MM.1S (cell line): ENCODE measurements at places on chromosomes 11 and 22.

GRCh38 chr11:115302946-115303703 is 201.1 kb downstream of the CADM1 start:
- DNase-seq: no peak
- H3K4me3 ChIP-seq: no peak overlapping the region
- peaks cover 40% of the 10 kb centered on the region for H3K4me1 ChIP-seq
- H3K36me3 ChIP-seq: no peaks in the 10 kb centered on the region
- H3K27me3 ChIP-seq: no peaks in the 10 kb centered on the region

DNA sequence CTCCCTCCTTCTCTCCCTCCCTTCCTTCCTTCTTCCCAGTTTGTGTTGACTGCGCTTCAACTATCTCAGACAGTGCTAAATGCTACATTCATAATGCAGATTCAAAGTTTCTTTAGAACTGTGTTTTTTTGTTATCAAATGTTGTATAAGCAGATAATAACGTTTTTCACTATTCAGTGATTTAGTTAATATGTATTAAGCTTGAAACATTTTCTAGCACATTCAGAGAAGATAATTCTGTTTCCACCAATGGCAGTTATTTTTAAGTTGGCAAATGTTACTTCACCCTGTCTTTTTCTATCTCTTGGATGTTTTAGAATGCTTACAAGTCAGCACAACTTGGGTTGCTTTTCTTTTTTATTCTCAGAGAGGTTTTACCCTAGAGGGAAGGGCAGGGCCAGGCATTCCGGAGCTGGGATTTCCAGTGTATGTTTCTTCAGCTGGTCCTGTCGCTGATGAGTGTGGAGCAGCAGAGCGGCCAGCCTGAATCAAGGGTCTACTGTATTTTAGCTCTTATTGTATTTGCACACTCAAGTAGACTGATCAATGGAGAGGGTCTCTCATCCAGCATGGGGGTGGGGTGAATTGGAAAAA is 162.3 kb upstream of the ARHGAP20 start:
- no peak for DNase-seq
- H3K27me3 ChIP-seq: no peaks in the 10 kb centered on the region
- no peak overlapping the region for H3K4me3 ChIP-seq
- no peaks in the 10 kb centered on the region for H3K4me1 ChIP-seq
- H3K36me3 ChIP-seq: no peaks in the 10 kb centered on the region

GRCh38 chr11:62352355-62353336 is 15.4 kb downstream of the ASRGL1 start:
- H3K4me3 ChIP-seq: peak overlapping the region; percentile 55
- H3K36me3 ChIP-seq: no peaks in the 10 kb centered on the region
- peak overlapping the region; percentile 77; the same call in 1 of the 2 replicates for H3K27ac ChIP-seq
- H3K4me1 ChIP-seq: peaks cover 16% of the 10 kb centered on the region; the same call in 1 of the 2 replicates
- no peaks in the 10 kb centered on the region for H3K27me3 ChIP-seq
- peak; percentile 58 for DNase-seq

DNA sequence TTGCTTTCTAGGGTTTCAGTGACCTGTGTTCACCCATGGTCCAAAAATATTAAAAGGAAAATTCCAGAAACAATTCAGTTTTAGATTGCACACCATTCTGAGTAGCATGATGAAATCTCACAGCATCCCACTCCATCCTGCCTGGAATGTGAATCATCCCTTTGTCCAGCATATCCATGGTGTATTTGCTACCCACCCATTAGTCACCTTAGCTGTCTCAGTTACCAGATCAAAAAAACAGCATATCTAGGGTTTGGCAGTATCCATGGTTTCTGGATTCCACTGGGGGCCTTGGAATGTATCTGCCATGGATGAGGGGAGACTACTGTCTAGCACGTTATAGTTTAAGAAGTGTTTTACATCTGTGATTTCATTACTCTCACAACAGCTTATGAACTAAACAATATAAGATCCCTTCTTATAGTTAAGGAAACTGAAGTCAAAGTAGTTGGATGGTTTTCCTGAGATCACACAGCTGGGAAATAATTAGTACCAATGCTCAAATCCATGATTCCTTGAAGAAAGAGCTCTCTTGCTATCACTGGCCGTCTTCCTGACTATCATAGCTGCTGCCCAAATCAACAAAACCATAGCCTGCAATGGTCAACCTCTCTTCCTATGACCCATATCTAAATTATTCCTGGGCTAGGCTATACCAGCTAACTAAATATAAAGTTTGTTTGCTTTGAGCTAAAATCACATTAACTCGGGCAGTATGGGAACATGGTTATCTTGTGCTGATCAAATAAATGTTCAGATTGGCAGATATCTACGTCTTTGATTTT is 122.6 kb downstream of the MICAL2 start:
- 0 out of 2 replicates have a peak, but pooled peaks cover 8% of the 10 kb centered on the region for H3K4me1 ChIP-seq
- no peaks in the 10 kb centered on the region for H3K36me3 ChIP-seq
- no peak for DNase-seq

DNA sequence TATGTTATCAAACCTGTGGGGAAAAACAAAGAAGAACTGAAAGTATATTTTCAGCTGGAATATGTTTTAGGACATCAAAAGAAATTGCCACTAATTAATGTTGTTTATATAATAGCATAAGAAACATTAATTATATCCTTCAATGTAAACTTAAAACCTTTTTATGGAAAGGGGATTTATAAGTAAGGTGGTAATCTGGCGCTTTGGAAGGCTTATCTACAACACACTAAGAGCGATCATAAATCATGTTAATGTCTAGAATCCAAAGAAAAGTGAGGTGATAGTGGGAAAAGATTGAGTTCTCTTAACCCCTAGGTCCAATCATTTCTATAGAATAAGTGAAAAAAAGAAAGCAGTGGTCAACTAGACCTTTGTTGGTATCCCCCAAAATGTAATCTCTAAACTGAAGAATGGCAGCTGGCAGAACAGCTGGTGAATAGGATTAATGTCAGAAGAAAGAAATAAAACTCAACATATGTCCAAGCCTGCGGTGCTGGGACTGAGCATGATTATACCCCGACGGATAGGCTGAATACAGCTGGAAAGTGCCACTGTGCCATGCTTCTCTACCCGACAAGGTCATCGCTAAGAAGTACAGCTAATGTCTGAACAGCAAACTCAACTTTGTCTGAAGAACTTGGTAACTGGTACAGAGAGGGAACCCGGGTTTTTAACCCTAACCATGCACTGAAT is 64.0 kb downstream of the SOX6 start:
- DNase-seq: no peak
- H3K4me1 ChIP-seq: no peaks in the 10 kb centered on the region
- no peak overlapping the region for H3K4me3 ChIP-seq
- H3K27ac ChIP-seq: no peak overlapping the region
- H3K27me3 ChIP-seq: no peaks in the 10 kb centered on the region

DNA sequence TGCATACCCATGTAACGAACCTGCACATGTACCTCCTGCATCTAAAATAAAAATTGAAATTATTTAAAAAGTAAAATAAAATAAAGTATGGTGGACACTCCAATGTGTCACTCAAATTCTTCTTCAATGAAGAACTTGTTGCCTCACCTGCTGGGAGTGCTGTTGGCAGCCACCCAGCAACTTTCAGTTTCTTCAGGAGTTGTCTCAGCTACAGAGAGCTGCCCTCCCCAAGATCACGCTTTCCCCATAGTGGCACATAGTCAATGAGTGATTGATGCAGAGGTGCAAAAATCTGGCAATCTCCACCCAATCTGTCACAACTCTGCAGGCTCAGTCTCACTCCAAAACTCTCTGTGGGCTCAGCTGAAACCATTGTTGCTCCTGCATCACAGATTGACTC is 92.3 kb upstream of the C11orf87 start:
- DNase-seq: peak; percentile 29
- H3K27me3 ChIP-seq: no peaks in the 10 kb centered on the region
- H3K36me3 ChIP-seq: no peaks in the 10 kb centered on the region
- no peak overlapping the region for H3K4me3 ChIP-seq
- H3K4me1 ChIP-seq: no peaks in the 10 kb centered on the region
- no peak overlapping the region for H3K27ac ChIP-seq

DNA sequence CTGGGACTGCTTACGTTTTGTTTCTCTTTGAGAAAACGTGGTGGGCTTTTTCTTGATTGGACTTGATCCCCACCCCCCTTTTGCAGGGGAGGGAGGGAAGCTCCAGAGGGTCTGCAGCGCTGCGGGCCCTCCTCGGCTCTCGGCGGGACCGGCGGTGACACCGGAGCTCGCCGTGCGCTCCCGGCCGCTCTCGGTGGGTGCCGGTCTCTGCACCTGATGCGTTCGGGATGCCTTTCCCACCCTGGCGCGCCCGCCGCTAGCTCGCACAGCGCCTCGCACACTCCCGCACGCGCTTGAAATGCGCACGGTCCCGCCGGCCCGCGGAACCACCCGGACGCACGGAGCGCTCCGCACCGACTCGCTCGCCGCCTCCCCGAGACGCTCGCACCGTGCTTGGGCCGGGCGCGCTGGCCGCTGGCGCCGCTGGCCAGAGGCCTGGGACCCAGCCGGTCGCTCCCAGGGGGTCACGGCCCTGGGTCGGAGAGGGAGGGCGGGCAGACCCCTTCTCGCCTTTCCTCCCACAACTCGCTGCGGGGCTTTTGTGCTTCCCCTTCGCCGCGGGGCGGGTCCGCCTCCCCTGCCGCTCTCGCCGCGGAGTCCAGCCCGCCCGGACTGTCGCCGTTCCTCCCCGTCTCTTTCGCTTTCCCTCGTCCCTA is 1.0 kb downstream of the ZBTB16 start:
- no peak for DNase-seq
- H3K4me3 ChIP-seq: peak overlapping the region; percentile 84
- no peak overlapping the region for H3K27ac ChIP-seq
- no peaks in the 10 kb centered on the region for H3K4me1 ChIP-seq
- H3K36me3 ChIP-seq: no peaks in the 10 kb centered on the region

DNA sequence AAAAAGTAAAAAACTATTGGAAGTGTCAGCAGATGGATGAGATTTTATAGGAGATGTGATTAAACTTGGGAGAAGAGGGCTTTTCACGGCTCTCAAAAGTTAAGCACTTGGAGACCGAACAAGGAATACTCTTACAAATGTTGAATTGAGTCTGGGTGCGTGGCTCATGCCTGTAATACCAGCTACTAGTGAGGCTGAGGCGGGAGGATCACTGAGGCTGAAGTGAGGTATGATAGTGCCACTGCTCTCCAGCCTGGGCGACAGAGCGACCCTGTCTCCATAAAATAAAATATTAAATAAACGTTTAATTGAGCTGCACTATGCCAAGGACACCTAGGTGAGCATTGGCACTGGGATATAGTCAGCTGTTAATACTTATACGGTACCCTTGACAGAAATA is 1.9 kb downstream of the CEP57 start:
- no peaks in the 10 kb centered on the region for H3K36me3 ChIP-seq
- H3K27me3 ChIP-seq: no peaks in the 10 kb centered on the region
- peak overlapping the region; percentile 90 for H3K4me3 ChIP-seq
- no peak overlapping the region for H3K27ac ChIP-seq
- H3K4me1 ChIP-seq: peaks cover 22% of the 10 kb centered on the region
- no peak for DNase-seq

DNA sequence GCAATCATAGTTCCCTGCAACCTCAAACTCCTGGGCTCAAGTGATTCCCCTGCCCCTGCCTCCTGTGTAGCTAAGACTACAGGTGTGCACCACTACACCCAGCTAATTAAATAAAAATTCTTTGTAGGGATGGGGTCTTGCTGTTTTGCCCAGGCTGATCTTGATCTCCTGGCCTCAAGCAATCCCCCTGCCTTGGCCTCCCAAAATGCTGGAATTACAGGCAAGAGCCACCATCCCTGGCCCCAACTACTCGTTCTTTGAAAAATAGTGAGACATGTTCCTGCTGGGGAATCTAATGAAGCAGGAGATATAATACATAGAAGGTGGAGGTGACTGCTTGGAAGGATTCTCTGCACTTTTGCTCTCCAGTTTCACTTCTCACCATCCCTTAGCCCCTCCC is 40.1 kb upstream of the RFPL3 start:
- H3K4me3 ChIP-seq: no peak overlapping the region
- H3K36me3 ChIP-seq: no peaks in the 10 kb centered on the region
- no peaks in the 10 kb centered on the region for H3K4me1 ChIP-seq
- no peaks in the 10 kb centered on the region for H3K27me3 ChIP-seq
- no peak for DNase-seq
- no peak overlapping the region for H3K27ac ChIP-seq

DNA sequence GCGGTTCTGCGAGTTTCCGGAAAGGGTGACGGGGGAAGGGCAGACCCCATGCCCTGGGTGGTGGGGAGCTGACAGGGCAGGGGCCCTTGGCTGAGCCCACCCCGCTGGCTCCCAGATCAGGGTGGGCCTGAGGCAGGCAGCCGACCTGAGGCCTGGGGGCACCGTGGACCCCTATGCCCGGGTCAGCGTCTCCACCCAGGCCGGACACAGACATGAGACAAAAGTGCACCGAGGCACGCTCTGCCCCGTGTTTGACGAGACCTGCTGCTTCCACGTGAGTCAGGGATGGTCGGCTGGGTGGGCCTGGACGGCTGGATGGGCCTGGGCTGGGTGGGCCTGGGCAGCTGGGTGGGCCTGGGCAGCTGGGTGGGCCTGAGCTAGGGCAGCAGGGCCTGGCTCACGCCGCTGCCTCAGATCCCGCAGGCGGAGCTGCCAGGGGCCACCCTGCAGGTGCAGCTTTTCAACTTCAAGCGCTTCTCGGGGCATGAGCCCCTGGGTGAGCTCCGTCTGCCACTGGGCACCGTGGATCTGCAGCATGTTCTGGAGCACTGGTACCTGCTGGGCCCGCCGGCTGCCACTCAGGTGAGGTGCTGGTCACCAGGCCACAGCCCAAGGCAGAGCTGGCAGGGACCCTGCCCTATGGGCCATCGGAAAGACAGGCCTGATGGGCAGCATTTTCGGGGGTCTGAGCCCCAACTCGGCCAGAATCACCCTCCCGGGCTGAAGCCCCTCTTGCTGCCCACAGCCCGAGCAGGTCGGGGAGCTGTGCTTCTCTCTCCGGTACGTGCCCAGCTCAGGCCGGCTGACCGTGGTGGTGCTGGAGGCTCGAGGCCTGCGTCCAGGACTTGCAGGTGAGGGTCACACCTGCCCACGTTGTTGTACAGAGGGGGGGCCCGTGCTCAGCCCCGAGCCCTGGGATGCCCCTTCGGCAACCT is 1.5 kb downstream of the SYT8 start:
- H3K36me3 ChIP-seq: no peaks in the 10 kb centered on the region
- no peak overlapping the region for H3K27ac ChIP-seq
- no peaks in the 10 kb centered on the region for H3K4me1 ChIP-seq
- H3K4me3 ChIP-seq: no peak overlapping the region

DNA sequence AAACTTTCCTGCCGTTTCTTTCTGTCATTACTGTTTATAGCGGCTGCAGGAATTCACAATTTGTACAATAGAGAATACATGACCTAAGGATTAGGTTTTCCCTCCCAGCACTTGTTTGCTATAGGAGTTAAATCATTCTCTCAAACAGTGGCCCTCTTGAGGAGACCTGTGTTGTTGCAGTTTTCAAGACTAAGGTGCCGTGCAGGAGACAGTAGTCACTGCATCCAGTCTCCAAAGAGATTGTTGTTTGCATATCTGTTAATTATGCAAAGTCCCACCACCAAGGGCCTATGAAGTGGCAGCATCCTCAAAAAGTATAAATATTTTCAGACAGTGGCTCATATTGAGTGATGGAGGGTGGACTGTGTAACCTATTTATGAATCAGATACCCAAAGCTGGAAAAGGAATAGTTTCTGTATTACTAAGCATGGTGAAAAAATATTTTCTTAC is 2.3 kb downstream of the PRSS23 start:
- H3K27ac ChIP-seq: no peak overlapping the region
- peak; percentile 56 for DNase-seq
- 0 out of 2 replicates have a peak, but pooled peaks cover 10% of the 10 kb centered on the region for H3K4me1 ChIP-seq
- H3K36me3 ChIP-seq: no peaks in the 10 kb centered on the region
- peaks cover 11% of the 10 kb centered on the region for H3K27me3 ChIP-seq
- H3K4me3 ChIP-seq: no peak overlapping the region

- DNase-seq: peak; percentile 72
- no peaks in the 10 kb centered on the region for H3K36me3 ChIP-seq
- no peaks in the 10 kb centered on the region for H3K27me3 ChIP-seq
- peak overlapping the region; percentile 27 for H3K4me3 ChIP-seq
- H3K27ac ChIP-seq: peak overlapping the region; percentile 97
These were observed 12.5 kb downstream of the HIRA start for GRCh38 chr22:19419086-19419463.
